ENCODE measurements at places on chromosomes 12 and 14. TPM values are rescaled to one million over a fixed set of nuclear protein-coding genes. Genes with fewer than 3 reads are reported as not detected.

The SLCO1C1 gene
- 0.22 TPM for total RNA-seq

The RIMBP2 gene
- total RNA-seq, result not detected

The DPPA3 gene
- 0.44 TPM for total RNA-seq

The LRP1-AS gene
- not detected for total RNA-seq

The LGR5 gene
- 0.38 TPM for total RNA-seq

The SLC2A14 gene
- total RNA-seq, result not detected

The POTEG gene
- not detected for total RNA-seq

The KRT81 gene
- not detected for total RNA-seq

The AJUBA gene
- 7.2 TPM for total RNA-seq

The KCNMB4 gene
- total RNA-seq, result 1.2 TPM

The NTN4 gene
- 30.7 TPM for total RNA-seq

The LPAR5 gene
- total RNA-seq, result 0.82 TPM
